ENCODE measurements at places on chromosomes 7 and 10. TPM values are rescaled to one million over a fixed set of nuclear protein-coding genes. Genes with fewer than 3 reads are reported as not detected.
A peak's percentile ranks its signal among the peaks of the same experiment; 100 is the strongest.

- DNase-seq, result no peak
Observed at GRCh38 chr7:34845666-34846361, 187.8 kb downstream of the NPSR1 start.

WIPF3 gene
- total RNA-seq, result not detected

- peak; percentile 94 for DNase-seq
Observed at GRCh38 chr10:3090914-3091787, 23.8 kb downstream of the PFKP start.

GRCh38 chr7:130872756-130873448, 138.9 kb upstream of the KLF14 start:
- DNase-seq, result peak; percentile 43

GRCh38 chr7:156578578-156578940, 62.0 kb upstream of the RNF32 start:
- DNase-seq, result no peak

GRCh38 chr10:101380353-101381017, 26.5 kb downstream of the BTRC start:
- no peak for DNase-seq

DNA sequence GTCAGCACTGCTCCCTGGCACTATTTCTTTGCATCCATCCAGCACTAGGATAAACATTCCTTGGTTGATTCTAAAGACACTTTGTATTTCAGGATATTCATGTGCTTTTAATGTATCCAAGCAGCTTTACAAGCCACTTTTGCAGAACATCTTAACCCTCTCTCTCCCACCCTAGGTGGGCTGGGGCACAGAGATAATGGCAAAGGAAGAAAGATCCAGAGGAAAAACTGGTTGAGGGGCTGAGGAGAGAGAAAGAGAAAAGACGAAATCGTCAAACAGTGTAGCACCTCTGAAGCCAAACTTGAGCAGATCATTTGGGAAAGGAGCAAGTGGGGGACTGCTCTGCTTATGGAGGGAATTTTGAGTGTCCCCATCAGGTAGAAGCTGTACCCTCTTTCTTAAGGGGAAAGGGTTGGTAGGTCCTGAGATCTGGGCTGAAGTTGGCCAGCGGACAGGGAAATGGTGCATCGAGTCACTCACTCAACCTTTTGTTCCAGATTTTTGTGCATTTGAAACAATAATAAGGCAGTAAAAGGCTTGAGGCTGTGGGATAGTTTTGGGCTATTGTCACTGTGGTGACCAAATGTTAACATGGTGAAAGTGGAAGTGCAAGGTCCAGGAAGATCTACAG, 4.2 kb upstream of the HOXA13 start:
- no peak for DNase-seq

GRCh38 chr7:142303650-142304049, 45.8 kb upstream of the PRSS58 start:
- DNase-seq, result no peak

EZH2 gene
- 13.1 TPM for total RNA-seq

STEAP1B gene
- total RNA-seq, result 21.1 TPM

PKD2L1 gene
- not detected for total RNA-seq

All from IMR-90 (cell line).